ENCODE measurements at places on chromosomes 7 and 10.

DNA sequence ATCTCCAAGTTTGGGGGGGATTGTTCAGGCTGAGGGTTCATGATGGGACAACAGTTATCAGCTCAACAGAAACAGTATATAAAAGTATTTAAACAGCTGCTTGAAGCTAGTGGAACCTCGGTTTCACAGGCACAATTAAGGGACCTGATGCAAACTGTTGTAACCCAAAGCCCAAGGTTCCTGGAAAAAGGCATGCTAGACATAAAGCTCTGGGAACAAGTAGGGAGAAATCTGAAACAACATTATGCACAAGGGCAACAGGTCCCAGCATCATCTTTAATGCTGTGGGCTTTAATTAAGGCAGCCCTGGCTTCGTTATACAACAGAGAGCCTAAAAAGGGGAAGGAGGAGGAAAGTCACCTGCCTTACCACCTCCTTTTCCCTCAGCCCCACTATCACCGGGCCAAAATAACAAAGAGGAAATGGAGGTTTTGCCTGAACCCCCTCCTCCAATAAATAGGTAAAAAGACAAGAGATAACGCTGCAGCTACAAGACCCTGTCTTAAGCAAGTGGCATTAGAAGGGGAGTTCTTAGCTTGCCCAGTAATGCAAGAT lies 83.2 kb upstream of the GPR22 start:
- DNase-seq = no peak

- DNase-seq = no peak
Measured at GRCh38 chr10:124629415-124629814, 114.8 kb downstream of the FAM53B start.

- no peak for DNase-seq
Measured at GRCh38 chr7:143392875-143393266, 11.7 kb downstream of the ZYX start.

GRCh38 chr7:68321776-68322496 lies 1276.3 kb upstream of the AUTS2 start:
- DNase-seq = no peak

DNA sequence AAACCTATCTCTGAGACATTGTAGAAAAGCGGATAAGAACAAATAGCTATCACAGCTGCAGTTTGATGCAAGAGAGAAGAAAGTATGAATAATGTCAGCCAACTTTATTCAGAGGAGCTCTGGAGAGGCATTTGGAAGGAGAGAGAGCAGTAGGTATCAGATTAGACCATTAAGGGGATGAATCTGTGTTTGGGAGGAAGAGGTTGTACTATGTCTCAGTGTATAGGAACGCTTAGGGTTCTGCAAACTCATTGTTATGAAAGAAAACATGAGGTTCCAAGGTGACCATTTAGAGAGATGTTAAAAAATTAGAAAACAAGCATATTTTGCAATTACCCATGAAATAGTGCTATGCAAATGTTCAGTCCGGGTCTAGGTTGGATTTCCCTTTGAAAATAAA lies 207.5 kb upstream of the GNAI1 start:
- no peak for DNase-seq

DNA sequence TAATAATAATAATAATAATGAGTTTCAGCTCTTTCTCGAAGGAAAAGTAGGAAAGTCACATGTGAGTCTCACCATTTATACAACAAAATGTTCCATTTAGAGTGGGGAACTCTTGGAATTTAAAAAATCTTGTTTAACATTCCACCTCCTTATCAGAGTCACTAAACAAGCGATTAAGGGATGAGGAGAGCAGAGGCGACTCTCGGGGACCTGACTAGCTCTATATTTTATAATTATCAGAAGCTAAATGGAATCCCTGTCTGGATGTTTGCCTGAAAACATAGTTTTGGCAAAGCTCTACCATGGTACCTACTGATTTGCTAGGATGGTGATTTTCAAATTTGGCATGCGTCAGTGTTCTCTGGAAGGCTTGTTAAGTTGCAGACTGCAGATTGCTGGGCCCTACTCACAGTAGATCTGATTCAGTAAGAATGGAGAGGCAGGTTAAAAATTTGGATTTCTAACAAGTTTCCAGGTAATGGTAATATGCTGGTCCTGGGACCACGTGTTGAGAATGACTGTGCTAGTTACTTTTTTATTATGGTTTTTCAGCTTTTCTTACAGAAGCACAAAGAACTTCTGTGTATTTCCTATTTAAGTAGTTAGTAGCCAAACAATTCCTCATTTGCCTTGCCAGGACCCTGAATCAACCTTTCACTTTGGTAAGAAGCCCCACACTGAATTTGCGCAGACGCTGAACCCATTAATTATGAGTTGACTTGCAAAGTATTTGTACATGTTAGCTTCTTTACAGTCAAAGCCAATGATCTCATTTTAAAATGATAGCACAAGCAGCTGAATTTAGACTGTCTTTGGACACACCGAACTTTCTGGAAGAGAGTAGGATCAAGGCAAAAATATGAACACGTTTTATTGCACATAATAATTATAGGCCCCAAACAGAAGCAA lies 39.5 kb downstream of the CPED1 start:
- no peak for DNase-seq

- DNase-seq = no peak
Measured at GRCh38 chr10:102644066-102644645, at the start of gene TRIM8. Gene TRIM8, plus strand, starts transcription at chr10:102644479. Its CDS starts 139 bp downstream, at chr10:102644618.

DNA sequence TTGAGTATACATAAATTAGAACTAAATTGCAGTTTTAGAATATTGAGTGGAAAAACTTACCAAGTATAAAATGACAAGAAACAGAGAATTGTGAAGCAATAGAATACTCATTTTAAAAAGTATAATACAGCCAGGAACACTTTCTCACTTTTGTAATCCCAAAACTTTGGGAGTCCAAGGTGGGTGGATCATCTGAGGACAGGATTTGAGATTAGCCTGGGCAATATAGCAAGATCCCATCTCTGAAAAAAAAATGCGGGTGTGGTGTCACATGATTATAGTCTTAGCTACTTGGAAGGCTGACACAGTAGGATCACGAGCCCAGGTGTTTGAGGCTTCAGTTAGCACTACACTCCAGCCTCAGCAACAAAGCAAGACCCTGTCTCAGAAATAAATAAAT lies 440.9 kb upstream of the POT1 start:
- DNase-seq = no peak

GRCh38 chr10:16816830-16817124 lies 447 bp downstream of the RSU1 start:
- no peak for DNase-seq

- DNase-seq = no peak
Measured at GRCh38 chr10:124522131-124522932, 60.7 kb downstream of the LHPP start.

DNA sequence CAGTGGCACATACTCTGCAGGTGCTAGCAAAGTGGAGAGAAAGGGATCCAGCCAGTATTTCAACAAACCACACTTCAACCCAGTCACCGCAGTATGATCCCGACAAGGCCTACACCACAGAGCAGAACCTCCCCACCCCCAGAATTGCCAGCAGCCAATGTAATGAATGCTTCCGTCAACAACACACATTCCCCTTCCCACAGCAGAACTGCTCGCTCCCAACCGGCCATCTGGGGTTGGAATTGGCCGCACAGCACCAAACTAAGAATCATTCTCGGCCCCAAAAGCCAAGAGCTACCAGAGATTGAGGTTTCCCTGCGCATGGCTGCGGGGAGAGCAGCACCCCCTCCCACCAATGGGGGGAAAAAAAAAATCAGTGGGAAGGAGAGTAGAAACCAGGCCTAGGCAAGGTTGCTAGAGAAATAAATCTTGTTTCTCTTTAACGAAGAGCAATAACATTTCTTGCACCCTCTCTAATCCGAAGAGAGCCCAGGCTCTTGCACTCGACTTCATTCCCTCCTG lies 1.1 kb downstream of the WASL start:
- DNase-seq = peak; percentile 23

GRCh38 chr7:35523292-35523691 lies 171.6 kb downstream of the HERPUD2 start:
- no peak for DNase-seq

GRCh38 chr10:65765006-65765541 lies 1160.8 kb upstream of the LRRTM3 start:
- DNase-seq = no peak

DNA sequence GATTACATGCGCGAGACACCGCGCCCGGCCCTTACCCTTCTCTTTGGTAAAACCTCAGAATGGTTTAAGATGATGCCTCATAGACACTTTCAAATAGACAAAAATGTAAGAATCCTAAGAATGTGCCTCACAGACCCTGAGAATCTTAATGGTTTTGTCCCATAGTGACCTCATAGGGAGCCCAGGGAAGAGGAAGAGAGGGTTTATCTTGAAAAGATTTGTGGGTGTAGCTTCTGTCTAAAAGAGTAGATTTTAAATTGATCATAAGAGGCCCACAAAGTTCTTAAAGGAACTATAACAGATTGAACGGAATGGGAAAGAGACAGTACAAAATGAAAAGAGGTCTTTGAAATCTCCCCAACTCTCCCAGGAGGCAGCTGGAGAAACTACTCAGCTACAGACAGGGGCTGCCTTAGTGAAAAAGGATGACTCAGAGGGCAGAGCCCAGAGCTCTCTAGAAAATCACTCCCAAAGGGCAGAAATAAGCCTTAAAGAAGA lies 220.6 kb downstream of the ADRA2A start:
- no peak for DNase-seq

- no peak for DNase-seq
Measured at GRCh38 chr7:47702080-47702479, 120.2 kb upstream of the TNS3 start.

GRCh38 chr10:114471906-114472876 lies 67.9 kb upstream of the AFAP1L2 start:
- DNase-seq = no peak
